ENCODE measurements at places on chromosomes 12 and 14.
A peak's percentile ranks its signal among the peaks of the same experiment; 100 is the strongest.

- peak; percentile 83 for DNase-seq
Observed at GRCh38 chr12:49131894-49132461, 783 bp upstream of the TUBA1B start.

- DNase-seq: peak; percentile 35
Observed at GRCh38 chr12:6570264-6570887, 2.3 kb upstream of the NOP2 start.

- DNase-seq: no peak
Observed at GRCh38 chr14:38197001-38197783, 10.5 kb upstream of the SSTR1 start.

- no peak for DNase-seq
Observed at GRCh38 chr12:106696681-106697417, 77.6 kb upstream of the RIC8B start.

- DNase-seq: peak; percentile 50
Observed at GRCh38 chr14:21748869-21749303, 75.3 kb upstream of the OR4E1 start.
